ENCODE measurements at places on chromosomes 4 and X. TPM values are rescaled to one million over a fixed set of nuclear protein-coding genes. Genes with fewer than 3 reads are reported as not detected.

GRCh38 chr4:211033-211511, 86.8 kb downstream of the ZNF718 start:
- DNase-seq = no peak

GRCh38 chrX:37796805-37797204, 16.9 kb downstream of the CYBB start:
- DNase-seq = no peak

- DNase-seq = no peak
These were observed 223.3 kb downstream of the COL25A1 start for GRCh38 chr4:109079201-109079600.

- no peak for DNase-seq
These were observed 35.2 kb upstream of the SLC2A9 start for GRCh38 chr4:10056334-10057022.

Gene NSG1
- polyA plus RNA-seq = 4.9 TPM

Data from left kidney (tissue), 8 donors.